CD8-positive, alpha-beta memory T cell (primary cell): ENCODE measurements at places on chromosomes 2 and 18. TPM values are rescaled to one million over a fixed set of nuclear protein-coding genes. Genes with fewer than 3 reads are reported as not detected.
A peak's percentile ranks its signal among the peaks of the same experiment; 100 is the strongest.

RSAD2 gene
- total RNA-seq, result 1.00 TPM

- DNase-seq, result no peak
- H3K4me3 ChIP-seq, result no peak overlapping the region
- H3K36me3 ChIP-seq, result no peaks in the 10 kb centered on the region
- H3K27ac ChIP-seq, result no peak overlapping the region
Measured at GRCh38 chr2:72325592-72326422, 178.1 kb upstream of the CYP26B1 start.

GRCh38 chr18:26456070-26456491 is 92.3 kb downstream of the KCTD1 start:
- no peaks in the 10 kb centered on the region for H3K27me3 ChIP-seq
- H3K27ac ChIP-seq, result no peak overlapping the region
- DNase-seq, result no peak
- H3K4me3 ChIP-seq, result no peak overlapping the region
- H3K4me1 ChIP-seq, result no peaks in the 10 kb centered on the region

DNA sequence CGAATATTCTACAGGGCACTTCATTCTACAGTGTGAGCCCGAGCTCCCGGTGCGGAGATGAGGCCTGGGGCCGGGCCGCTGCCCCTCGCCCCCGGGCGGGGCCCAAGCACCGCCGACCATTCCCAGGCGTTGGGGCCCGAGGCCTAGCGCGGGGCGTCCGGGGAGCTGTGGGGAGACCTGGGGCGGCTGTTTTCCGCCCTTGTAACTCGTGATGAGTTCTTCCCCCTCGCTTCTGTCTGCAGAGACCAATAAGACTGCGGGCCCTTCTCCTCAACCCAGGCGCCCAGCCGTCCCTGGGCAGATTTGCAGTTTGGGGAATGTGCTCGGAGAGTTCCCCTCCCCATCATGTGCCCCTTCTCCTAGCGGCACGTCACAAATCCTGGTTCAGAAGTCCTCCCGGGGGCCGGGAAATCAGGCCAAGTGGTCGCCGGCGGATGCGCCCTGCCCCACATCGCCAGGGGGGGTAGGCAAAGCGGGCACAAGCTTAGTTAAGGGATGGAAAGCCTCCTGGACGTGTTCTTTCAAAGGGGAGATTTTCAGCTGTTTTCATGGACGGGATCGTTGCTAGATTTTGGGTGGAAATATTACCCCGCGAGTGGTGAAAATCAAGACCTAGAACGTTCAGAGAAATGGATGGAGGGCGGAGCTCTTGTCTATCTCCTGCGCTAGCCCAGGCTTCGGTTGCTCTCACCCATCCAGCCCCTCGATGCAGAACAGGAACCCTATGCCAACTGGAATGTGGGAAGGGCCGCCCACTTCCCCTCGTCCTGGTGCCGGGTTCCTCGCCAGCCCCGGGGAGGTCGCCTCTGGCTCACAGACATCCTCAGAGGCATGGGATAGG is 18.8 kb upstream of the HAAO start:
- H3K4me3 ChIP-seq, result peak overlapping the region; percentile 79
- peak overlapping the region; percentile 86 for H3K27ac ChIP-seq
- no peaks in the 10 kb centered on the region for H3K36me3 ChIP-seq
- peak; percentile 49 for DNase-seq
- H3K4me1 ChIP-seq, result peaks cover 4% of the 10 kb centered on the region

HAT1 gene
- 85.1 TPM for total RNA-seq

DNA sequence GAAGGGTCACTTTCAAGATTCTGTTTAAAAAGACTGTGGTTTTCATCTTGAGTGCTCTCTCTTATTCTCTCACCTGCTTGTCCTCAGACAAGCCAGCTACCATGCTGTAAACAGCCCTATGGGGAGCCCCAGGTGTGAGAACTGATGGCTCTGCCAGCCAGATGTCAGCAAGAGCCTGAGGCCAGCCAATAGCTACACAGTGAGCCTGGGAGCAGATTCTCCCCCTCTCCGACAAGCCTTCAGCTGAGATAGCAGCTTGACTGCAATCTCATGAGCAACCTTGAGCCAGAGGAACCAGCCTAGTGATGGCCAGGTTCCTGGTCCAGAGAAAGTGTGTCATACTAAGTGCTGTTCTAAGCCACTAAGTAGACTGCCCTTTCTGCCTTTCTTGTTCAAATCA is 272.1 kb downstream of the NAPG start:
- H3K4me3 ChIP-seq, result no peak overlapping the region
- no peaks in the 10 kb centered on the region for H3K27me3 ChIP-seq
- DNase-seq, result no peak
- H3K27ac ChIP-seq, result no peak overlapping the region
- no peaks in the 10 kb centered on the region for H3K4me1 ChIP-seq

ARHGAP25 gene
- total RNA-seq, result 75.2 TPM

MC5R gene
- total RNA-seq, result not detected

PRKAG3 gene
- total RNA-seq, result not detected

DQX1 gene
- 0.51 TPM for total RNA-seq

DNA sequence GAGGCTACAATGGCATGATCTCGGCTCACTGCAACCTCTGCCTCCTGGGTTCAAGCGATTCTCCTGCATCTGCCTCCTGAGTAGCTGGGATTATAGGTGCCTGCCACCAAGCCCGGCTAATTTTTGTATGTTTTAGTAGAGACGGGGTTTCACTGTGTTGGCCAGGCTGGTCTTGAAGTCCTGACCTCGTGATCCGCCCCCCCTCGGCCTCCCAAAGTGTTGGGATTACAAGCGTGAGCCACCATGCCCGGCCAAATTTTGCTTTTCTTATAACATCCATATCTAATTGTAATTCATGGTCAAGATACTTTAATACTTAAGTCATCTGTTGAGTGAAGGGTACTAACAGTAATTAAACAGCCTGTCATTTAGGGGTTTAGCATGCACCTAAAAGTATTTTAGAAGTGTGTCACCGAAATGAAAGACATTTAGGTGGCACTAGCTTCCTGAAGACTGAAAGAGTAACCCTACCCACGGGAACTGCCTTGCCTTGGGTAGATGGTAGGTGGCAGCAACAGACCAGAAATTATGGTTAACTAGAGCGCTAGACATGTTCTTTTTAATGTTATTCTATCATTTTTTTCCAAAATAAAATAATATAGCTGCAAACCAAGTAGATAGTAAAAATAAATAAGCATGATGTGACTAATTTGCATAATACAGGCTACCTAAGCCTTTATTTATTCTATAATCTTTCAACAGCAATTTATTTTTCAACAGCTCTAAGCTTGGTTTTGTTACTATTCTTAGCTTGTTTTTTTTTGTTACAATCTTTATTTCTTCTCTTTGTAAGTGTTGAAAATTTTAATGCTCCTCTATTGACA is 8.6 kb upstream of the ACYP2 start:
- DNase-seq, result no peak
- H3K27me3 ChIP-seq, result no peaks in the 10 kb centered on the region
- no peaks in the 10 kb centered on the region for H3K36me3 ChIP-seq
- no peak overlapping the region for H3K27ac ChIP-seq

- DNase-seq, result no peak
- no peaks in the 10 kb centered on the region for H3K27me3 ChIP-seq
- no peak overlapping the region for H3K27ac ChIP-seq
- peaks cover 6% of the 10 kb centered on the region for H3K4me1 ChIP-seq
- H3K4me3 ChIP-seq, result no peak overlapping the region
- H3K36me3 ChIP-seq, result no peaks in the 10 kb centered on the region
Measured at GRCh38 chr2:181037922-181038321, 57.5 kb downstream of the UBE2E3 start.

GRCh38 chr2:234951664-234952269 is at the start of gene SH3BP4:
Gene SH3BP4 (plus strand): TSS chr2:234952017. CDS start chr2:235035003, 82,986 bp downstream.
- H3K36me3 ChIP-seq, result no peaks in the 10 kb centered on the region
- H3K27me3 ChIP-seq, result peaks cover 24% of the 10 kb centered on the region
- no peak within 1 kb of the TSS for H3K4me3 ChIP-seq
- DNase-seq, result no peak
- no peak within 1 kb of the TSS for H3K27ac ChIP-seq

- no peak overlapping the region for H3K4me3 ChIP-seq
- H3K27ac ChIP-seq, result no peak overlapping the region
- H3K36me3 ChIP-seq, result no peaks in the 10 kb centered on the region
- peaks cover 3% of the 10 kb centered on the region for H3K27me3 ChIP-seq
- no peak for DNase-seq
Measured at GRCh38 chr2:26522325-26522724, 44.4 kb upstream of the OTOF start.
